ENCODE measurements at places on chromosomes 7 and 10.

DNA sequence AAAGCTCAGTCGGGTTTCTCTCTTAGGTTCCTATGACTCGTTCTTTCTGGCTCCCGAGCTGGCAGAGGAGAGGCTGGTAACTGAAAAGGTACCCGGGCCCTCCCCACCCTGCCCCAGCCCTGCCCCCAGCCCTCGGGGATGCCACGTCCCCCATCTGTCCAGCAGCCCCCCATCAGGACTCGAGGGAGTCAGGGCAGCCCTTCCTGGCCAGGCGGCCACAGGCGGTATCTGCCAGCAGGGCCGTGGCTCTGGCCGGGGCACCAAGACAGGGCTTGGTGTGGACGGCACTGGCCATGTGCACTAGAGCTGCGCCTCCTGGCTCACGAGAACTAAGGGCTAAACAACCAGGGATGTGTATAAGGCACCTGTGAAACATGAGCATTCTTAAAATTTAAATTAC, 29.7 kb downstream of the KNDC1 start:
- DNase-seq: no peak

- no peak for DNase-seq
Measured at GRCh38 chr10:16816171-16816570, 1.1 kb downstream of the RSU1 start.

GRCh38 chr10:78222096-78222790, 188.6 kb downstream of the RPS24 start:
- no peak for DNase-seq

GRCh38 chr7:15648461-15648961, 38.0 kb downstream of the MEOX2 start:
- no peak for DNase-seq

GRCh38 chr10:104256335-104256961, 1.8 kb downstream of the GSTO1 start:
- DNase-seq: no peak

DNA sequence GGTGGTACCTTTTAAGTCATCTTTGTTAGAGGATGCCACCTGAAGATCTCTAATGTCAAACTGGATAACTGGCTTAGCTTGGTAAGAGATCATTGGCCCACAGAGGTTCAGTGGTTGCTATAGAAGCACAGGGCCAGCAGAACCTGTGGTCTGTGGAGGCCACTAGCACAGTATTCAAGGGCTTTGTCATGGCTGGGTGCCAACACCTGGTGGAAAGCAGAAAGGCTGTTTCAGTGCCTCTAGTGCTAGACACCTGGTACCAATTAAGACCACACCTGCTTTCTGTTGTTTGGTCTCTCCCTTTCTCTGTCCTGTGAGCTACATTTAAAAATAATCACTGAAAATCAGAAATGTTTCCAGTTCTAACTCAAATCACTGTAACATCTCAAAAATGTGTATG, 10.0 kb upstream of the PCGF5 start:
- peak; percentile 34 for DNase-seq

DNA sequence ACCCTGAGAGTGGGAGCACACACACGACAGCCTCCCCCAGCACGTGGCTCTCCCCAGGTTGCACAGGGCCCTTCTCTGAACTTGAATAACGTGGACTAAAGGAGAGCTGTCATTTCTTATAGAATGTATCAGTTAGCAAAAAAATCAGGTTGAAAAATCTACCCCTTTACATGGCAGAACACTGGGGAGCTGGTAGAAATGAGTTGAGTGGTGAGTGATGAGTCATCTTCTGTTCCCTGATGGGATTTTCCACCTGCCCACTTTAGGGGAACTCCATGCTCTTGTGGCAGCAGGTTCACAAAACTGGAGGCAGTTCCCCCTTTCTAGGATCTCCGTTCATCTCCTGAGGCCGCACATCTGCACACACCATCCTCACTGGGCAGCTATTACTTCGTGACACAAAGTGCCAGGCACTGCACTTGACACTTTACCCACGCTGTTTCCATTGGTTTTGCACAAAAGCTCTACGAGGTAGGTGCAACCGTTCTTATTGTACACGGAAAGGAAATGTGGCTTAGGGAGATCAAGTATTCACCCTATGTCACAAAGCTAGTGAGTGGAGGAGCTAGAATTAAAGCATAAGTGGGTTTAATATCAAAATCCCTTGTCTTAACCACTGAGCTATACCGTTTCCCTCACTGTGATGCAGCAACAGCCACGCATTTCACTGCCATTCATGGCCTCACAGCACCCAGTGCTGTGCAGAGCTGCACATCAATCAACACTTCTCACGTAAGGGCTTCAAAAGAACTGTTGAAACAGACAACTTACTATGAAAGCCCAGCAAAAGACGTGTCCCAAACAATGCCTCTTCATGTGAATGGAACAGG, 80.2 kb downstream of the RNF216 start:
- peak; percentile 39 for DNase-seq

DNA sequence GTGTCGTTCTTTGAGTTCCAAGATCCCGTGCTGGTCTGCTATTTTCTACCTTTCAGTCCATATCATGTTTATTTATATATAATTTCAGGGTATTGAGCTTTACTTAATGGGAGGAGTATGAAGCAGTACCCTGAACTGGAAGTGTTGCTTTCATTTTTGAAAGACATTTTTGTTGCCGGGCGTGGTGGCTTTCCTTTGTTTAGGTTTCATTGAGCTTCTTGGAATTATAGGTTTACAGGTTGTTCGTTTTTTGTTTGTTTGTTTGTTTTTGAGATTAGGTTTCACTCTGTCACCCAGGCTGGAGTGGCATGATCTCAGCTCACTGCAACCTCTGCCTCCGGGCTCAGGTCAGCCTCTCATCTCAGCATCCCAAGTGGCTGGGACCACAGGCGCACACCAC, 7.4 kb downstream of the ZNF487 start:
- no peak for DNase-seq

DNA sequence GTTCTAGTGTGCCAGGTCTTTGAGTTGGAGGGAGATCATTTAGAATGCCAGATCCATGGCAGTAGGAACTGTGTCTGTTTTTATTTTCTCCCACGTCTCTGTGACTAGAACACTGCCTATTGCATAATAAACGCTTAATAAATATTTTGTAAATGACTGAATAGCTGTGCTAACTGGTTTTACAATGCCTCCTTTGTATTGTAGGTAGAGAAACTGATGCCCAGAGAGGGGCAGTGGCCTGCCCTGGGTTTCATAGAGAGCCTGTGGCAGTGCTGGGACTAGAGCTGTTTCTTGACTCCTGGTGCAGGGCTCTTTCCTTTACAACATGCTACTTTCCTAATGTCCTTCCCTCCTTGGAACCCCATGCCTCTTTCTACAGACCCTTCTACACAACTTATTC, 2.5 kb downstream of the TAS2R5 start:
- DNase-seq: no peak

DNA sequence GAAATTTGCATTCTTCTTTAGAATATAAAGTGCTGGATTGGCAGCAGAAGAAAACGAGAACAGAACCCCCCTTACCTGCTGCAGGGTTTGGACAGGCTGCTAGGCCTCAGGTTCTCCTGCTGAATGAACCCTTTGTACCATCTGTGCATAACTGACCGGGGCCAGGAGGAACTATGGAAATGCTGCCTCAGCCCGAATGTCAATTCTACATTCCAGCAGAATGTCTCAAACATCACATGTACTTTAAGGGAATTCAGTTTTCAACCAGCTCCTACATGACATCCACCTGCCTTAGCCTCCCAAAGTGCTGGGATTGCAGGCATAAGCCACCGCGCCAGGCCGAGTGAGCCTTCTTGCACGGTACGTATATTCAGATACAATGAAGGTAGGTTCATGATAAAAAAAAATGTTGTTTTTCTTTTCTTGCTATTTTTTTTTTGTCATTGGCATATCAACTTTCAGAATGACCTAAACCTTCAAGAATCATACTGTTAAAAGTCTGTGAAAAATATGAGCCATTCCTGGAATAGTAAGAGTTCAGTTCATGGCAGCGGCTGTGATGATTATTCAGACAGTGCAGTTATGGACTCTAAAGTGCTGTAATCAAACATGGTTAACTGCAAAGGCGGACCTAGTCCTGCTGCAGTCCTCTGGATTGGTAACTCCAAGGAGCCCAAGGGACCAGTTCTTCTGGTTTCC, 84.4 kb upstream of the TNS3 start:
- no peak for DNase-seq

GRCh38 chr7:157602156-157602555, 265.4 kb downstream of the DNAJB6 start:
- DNase-seq: no peak

- no peak for DNase-seq
Measured at GRCh38 chr7:89839329-89839728, 314.9 kb upstream of the STEAP1 start.

DNA sequence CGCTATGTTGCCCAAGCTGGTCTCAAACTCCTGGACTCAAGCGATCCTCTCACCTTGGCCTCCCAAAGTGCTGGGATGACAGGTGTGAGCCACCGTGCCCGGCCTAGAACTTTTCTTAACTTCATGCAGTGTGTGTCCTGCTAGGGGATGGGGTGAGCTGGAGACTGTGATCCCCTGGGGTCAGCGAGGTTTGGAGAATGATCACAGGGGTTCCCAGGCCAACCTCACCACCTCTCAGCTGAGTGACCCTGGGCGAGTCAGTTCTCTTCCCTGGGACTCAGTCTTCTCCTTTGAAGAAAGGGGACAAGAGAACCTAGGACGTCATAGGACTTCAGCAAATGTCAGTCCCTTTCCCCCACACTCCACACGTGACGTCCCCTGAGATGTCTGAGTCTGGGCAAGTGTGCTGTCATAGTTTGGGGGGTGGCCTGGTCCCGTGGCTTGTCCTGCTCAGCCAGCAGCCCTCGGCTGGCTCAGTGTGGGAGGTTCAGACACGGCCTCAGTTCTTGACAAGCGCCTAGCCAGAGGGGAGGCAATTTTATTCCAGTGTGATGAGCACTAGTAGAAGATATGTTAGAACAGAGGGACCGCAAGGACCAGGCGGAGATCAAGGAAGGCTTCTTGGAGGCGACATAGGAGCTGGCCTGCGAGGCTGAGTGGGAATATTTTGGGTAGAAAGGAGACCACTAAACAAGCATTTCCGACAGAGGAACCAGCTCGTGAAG, 43.3 kb upstream of the ELN start:
- no peak for DNase-seq

GRCh38 chr7:157459966-157460365, 123.2 kb downstream of the DNAJB6 start:
- DNase-seq: no peak

GRCh38 chr7:40922316-40922670, 780.6 kb downstream of the INHBA start:
- no peak for DNase-seq

- DNase-seq: no peak
Measured at GRCh38 chr7:4151926-4152549, 530.1 kb upstream of the FOXK1 start.

GRCh38 chr10:71542478-71542877, 145.8 kb downstream of the CDH23 start:
- DNase-seq: no peak

DNA sequence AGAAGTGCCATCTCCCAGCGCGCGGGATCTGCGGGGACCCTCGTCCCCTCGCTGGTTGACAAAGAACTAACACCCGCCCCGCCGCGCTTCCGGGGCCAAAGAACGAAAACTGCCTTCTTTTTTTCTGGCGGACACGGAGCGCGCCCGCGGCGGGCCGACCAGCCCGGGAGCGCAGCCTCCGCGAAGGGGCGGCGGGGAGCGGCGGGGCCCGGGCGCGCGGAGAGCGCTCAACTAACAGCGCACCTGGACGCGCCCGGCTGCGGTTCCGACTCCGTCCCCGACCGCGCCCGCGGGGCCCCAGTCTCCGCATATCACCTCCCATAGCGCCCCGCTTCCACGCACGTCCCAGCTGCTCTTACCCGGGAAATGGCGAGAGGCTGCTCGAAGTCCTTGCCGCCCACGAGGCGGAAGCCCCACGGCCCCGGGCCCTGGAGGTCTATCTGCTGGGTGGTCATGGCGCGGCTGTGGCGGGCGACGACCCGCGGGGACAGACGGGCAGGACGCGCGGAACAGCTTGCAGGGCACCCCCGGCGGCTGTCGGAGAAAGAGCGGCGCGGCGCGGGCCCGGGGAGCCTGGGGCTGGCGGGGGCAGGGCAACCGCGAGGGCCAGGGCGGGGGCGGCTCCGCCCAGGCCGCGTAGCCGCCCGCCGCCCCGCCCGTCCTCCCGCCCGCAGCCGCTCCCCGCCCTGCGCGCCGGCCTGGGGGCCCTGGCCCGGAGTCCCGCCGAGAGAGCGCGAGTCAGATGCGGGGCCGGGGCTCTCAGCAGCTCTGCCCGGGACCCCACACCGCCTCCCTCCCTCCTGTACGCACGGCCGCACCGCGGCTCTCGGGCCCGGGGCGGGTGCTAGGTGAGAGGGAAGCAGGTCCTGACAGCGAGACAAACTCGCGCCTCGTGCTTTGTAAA, at the start of gene PDLIM1:
Gene PDLIM1 (minus strand): TSS at position 543 of the 904 bp plus-strand sequence. CDS start 88 bp downstream, at position 455.
- peak; percentile 6 for DNase-seq

DNA sequence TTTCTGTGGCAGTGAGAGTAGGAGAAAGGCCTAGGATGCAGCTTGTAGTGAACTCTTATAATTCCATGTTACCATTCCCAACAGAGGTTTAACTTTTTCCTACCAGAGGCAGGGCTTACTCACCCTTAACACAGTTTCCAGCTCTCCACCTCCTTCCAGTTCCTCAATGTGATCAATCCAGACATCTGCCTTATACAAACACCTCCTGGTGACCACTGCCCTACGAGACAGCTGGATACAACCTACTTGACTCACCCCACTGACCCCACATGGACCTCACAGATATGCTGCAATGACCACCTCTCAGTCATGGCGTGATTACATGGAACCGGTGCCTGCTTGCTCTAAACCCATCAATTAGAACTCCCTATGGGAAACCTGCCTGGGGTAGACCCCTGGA, 326.5 kb downstream of the TNS3 start:
- DNase-seq: no peak

- DNase-seq: no peak
Measured at GRCh38 chr10:117551330-117552155, 9.0 kb downstream of the EMX2 start.

DNA sequence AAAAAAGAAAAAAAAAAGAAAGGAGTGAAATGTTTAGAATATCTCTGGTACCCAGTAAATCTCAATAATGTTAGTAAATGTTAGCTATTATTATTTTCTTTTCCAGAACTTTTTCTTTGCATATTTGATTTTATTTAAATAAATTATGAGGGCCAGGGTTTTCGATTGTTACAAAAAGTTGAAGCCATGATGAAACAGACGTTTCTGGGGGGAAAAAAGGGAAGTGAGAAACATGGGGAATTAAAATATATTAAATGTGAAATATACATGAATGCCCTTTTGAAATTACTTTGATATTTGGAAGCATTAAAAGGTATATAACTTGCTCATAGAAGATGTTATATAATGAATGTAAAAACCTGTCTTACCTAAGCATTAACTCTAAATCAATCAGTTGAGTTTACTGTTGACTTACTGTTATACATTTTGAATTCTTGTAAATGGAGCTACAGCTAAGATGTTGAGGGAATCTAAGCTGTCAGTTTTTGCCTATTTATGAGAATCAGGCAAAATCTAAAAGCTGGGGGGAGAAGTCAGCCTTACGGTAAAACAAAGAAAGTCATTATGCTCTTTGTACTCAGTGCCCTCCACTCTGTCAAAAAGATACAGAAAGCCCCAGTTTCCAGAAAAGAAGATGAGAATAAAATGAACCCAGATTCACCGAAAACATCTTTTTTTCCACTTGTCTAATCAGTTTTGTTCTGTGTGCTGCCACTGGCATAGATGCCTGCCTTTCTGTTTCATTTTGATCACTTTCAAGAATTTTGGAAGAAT, 30.0 kb upstream of the KDM7A start:
- no peak for DNase-seq
